ENCODE measurements at places on chromosomes 13 and 19.
A peak's percentile ranks its signal among the peaks of the same experiment; 100 is the strongest.

DNA sequence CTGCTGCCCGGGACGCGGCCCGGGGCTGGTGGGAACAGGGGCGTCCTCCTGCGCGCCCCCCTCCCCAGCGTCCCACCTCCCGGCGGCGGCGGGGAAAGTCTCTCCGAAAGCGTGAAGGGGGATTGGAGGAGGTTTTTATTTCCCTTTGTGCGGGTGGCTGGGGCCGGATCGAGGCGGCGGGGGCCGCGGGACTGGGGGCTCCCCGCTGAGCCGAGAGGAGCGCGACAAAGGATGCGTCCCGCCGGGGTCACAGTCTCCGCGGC lies 132 bp downstream of the SHD start:
- no peak for DNase-seq

GRCh38 chr19:23283925-23284324 lies 33.7 kb upstream of the ZNF724 start:
- peak; percentile 40 for DNase-seq

- peak; percentile 39 for DNase-seq
Measured at GRCh38 chr13:25692099-25692498, 320.3 kb downstream of the ATP8A2 start.

DNA sequence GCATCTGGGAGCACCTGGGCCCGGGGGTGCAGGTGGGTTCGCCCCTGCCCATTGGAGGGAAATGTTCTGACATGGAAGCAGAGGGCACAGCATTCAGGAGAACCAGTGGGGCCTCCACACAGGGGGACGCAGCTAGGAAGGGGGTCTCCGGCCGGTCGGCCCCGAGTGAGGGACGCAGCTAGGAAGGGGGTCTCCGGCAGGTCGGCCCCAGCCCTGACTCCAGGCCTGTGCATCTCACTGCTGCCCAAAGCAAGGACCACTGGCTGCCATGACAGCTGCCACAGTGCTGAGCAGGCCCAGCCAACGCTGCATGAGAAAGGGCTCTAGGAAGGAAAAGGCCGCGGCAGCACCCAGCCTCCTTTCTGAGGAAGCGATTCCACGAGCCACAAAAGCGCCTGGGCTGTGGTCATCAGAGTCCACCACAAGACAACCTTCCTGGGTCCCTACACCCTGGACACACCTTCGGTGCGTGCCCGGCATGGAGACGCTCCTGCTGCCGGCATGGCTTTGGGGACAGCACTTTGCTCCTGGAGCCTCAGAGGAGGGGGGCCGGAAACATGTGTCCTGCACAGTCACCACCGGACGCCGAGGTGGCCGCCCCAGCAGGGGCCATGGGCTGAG lies 9.7 kb downstream of the RASA3 start:
- DNase-seq: no peak

GRCh38 chr13:74115133-74115532 lies 19.1 kb downstream of the KLF12 start:
- no peak for DNase-seq

GRCh38 chr13:19961489-19961888 lies 3.0 kb downstream of the ZMYM2 start:
- no peak for DNase-seq

DNA sequence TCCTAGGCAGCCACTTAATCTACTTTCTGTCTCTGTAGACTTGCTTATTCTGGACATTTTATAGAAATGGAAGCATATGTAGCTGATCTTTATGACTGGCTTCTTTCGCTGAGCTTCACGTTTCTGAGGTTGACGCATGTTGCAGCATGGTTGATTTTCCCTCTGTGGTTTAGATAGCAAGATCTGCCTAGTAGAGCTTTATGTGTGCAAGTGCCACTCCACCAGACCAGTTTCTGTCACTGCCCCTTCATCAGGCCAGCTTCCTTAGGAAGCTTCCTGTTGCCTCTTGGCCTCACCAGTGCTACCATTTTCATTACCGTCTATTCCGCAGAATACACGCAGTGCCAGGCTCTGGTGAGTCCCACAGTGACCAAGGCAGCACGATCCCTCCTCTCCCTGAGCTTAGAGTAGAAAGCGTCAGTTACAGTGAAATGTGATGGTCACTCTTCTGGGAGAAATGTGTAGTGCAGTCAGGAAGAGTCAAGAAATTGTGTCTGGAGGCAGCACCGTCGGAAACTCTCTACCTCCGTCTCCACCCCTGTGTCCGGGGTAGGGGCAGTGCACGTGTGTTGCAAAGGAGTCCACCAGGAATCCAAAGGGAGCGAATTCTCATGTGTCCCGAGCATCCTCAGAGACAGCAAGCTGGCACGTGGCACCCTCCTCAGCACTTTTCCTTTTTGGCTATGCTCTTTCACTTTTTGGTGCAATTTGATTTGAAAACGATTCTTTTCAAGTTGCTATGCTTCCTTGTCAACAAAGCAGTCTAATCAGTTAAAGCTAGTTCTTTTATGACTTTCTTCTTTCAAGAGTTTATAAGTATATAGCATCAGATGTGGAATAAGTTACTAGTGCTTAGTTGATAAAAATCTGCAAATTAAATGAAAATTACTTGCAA lies 45.4 kb upstream of the GPR183 start:
- DNase-seq: no peak

DNA sequence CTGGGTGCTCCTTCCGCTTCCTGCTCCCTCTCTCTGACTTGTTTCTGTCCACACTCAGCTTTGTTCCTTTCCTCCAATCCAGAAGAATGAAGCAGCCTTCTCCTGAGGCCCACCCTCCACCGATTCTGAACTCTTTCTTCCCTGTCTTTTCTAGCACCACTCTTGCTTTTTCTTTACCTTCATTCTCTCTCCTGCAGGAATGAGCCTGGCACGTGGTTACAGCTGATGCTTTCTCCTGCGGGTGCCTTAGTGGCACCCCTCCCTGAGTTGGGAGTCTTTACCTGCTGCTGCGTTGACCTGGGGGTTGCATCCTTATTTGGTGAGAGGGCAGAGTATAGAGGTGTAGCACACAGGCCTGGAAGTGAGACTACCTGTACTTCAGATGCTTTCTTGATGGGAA lies 6.2 kb downstream of the UBAC2 start:
- DNase-seq: no peak

DNA sequence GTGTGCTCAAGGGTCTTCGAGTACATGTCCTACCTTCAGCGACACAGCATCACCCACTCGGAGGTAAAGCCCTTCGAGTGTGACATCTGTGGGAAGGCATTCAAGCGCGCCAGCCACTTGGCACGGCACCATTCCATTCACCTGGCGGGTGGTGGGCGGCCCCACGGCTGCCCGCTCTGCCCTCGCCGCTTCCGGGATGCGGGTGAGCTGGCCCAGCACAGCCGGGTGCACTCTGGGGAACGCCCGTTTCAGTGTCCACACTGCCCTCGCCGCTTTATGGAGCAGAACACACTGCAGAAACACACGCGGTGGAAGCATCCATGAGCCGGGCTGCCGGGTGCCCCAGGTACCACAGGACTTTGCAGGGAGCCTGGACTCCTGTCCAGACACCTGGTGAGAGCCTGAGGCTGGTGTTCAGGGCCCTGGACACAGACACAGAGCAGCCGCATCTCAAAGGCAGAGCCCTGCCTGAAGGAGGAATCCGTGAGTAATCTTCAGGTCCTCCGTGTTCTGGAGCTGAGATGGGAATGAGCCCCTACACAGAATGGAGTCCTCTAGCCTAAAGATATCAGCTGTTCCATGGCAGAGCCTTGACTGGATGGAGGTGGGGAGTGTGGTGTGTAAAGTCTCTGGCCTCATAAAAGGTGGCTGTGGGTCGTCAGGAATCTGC lies 1.5 kb downstream of the ZNF581 start:
- DNase-seq: no peak

DNA sequence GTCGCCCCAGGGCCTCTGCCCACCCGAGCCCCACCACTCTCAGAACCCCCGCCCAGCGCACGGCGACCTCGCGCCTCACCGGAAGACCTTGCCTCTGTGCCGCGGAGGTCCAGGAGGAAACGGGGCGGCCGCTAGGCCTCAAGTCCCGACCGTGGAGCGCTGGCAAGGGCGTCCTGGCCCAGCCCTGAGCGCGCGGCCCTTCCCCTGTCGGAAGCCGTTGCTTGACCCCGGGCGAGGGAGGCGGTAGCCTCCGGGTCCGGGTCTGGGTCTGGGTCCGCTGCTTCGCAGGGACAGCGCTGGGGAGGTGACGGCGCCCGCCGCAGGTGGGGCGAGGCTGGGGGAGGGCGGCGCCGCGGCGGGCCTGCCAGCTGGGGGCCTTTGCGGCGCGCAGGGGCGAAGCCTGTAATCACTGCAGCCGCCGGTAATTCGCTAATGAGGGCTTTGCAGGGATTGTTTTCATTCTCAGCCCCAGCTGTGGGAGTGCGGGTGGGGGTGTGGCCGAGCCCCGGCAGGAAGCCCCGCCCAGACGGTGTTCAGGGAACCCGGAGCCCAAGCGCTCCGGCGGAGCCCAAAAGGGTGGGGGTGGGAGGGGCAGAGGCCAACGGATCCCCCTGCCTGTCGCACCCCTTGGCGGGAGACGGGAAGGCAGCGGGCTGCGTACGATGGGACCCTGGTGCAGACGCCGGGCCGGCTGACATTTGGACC lies 8.6 kb downstream of the C19orf25 start:
- peak; percentile 76 for DNase-seq

DNA sequence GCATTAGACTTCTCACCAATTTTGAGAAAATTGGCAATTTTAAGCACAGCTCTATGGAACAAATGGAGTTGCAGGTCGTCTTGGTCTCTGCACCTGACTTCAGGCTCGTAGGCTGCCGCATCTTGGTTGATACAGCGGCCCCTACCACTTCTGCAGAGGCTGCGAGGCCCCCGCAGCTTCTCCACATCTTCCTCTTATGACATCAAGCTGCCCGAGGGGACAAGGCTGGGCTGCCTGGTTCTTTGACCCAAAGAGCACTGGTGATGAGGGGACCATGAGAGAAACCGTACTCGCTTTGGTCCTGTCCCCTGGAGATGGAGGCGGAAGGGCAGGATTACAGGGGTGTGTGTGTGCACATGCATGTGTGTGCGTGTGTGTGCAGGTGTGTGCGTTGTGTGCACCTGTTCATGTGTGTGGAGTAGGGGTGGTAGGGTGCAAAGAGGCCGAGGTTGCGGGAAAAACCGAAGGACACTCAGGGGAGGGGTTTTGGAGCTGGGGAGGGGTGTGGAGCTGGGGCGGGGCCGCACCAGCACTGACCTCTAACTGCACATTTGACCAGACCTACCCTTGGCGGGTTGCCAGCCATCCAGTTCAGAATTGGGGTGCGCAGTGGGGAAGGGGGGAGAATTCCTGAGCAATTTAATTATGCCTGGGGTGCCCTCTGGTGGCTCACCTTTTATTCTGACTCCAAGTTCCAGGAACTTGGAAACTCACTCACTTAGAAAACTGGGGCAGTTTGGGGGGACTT lies 65.1 kb upstream of the ARHGEF7 start:
- DNase-seq: no peak

DNA sequence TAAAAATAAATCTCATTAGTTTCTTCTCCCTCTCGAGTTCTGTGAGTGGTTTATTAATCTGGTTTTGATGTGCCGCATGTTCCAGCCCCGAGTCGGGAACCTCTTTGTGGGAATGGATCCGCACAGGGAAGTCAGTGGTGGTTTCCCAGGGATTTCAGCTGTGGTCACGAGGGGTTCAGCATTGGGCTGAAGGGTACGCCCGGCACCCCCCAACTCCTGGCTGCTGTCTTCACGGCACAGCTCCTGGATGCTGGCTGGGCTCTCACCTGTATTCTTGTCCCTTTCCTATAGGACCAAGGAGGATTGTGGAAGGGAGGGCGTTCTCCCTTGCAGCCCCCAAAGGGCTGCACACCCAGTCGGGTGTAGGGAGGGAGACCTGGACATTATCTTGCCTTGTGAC lies 167.8 kb downstream of the ZNF536 start:
- no peak for DNase-seq

DNA sequence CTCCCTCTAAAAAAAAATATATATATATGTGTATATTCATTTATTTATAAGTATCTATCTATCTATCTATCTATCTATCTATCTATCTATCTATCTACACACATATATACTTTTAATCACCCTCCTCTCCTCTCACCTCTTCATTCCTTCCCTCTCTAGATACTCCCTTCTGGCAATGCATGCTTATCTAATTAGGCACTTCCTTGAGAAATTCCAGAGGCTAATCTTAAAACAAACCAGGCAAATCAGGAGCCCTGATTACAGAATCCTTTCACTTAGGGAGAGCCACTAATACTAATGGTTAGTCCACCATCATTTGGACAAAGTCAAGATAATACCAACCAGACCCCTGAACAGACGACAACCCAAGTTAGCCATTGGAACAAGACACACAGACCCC lies 17.6 kb downstream of the CD70 start:
- DNase-seq: no peak

DNA sequence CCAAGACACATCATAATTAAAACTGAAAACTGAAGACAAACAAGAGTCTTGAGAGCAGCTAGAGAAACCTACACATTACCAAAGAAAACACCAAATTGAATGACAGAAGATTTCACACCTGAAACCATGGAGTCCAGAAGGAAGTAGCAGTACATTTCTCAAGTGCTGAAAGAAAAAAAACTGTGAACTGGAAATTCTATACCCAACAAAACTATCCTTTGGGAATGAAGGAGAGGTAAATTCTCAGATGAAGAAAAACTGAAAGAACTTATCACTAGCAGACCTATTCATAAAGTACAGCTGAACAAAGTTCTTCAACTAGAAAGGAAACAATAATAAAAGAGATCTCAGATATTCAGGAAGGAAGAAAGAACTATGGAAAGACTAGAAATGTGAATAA lies 198.7 kb upstream of the ZNF507 start:
- DNase-seq: no peak

DNA sequence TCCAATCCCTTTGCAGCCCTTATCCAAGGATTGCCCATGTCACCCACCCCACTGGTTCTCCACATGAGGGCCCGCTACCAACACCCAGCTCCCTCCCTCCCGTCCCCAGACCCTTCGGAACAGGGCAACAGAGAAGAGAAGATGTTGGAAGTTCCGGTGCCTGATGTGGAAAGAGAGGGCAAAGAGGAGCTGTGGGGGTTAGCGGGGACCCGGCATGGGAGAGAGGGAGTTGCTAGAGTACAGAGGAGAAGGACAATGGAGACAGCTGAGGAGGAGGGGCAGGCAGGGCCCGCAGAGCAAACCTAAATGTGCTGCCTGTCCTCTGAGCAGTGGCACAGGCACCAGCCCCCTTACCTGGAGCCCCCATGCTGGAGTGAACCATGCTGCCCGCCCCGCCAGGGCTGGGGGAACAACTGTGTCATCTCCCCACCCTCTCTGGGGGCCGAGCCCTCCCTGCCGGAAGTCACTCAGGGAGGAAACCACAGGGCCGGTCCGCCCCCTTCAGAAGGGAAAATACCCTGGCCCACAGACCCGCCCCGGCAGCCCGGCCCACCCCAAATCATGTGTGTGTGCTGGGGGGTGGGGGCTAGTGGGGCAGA lies at the start of gene POU2F2:
POU2F2 (minus strand) TSS at position 417 of the 599 bp plus-strand sequence; CDS start at position 382, 35 bp downstream.
- DNase-seq: no peak
